H1 (cell line): ENCODE measurements at places on chromosomes 3 and 15. TPM values are rescaled to one million over a fixed set of nuclear protein-coding genes. Genes with fewer than 3 reads are reported as not detected.

Gene LTK
- 0.19 and 0.38 TPM in 2 replicates for total RNA-seq

Gene RNU5B-1
- not detected in 2 replicates for total RNA-seq

Gene EFHB
- total RNA-seq: 0.98 and 1.3 TPM in 2 replicates

Gene CD200R1
- total RNA-seq: not detected in 2 replicates

Gene GOLGA6B
- not detected in 2 replicates for total RNA-seq

Gene EPB42
- not detected in 2 replicates for total RNA-seq

Gene IL16
- 0.09 and 0.46 TPM in 2 replicates for total RNA-seq

Gene ZNF619
- total RNA-seq: 7.0 and 8.2 TPM in 2 replicates

Gene DCUN1D1
- total RNA-seq: 70.3 and 76.7 TPM in 2 replicates

Gene SI
- total RNA-seq: not detected in 2 replicates

Gene LRRN1
- 199 TPM in 2 replicates for total RNA-seq

Gene CASR
- total RNA-seq: 0.25 and 0.58 TPM in 2 replicates

Gene TNFAIP8L3
- total RNA-seq: 0.27 and 0.67 TPM in 2 replicates

Gene B4GALT4
- total RNA-seq: 44.7 and 56.5 TPM in 2 replicates

Gene PFKFB4
- 10.7 and 11.3 TPM in 2 replicates for total RNA-seq

Gene GPR160
- total RNA-seq: 16.6 and 16.7 TPM in 2 replicates

Gene SRPRB
- 43.4 and 49.8 TPM in 2 replicates for total RNA-seq

Gene ARGFX
- total RNA-seq: not detected in 2 replicates

Gene C3orf70
- total RNA-seq: 1.8 and 2.0 TPM in 2 replicates

Gene VGLL3
- 13.4 and 21.6 TPM in 2 replicates for total RNA-seq

Gene PLCB2
- 8.4 and 9.4 TPM in 2 replicates for total RNA-seq

Gene MST1
- 6.2 and 8.5 TPM in 2 replicates for total RNA-seq

Gene UQCC5
- total RNA-seq: 37.7 and 39.3 TPM in 2 replicates

Gene LYZL4
- total RNA-seq: not detected in 2 replicates

Gene IQCF5
- total RNA-seq: not detected in 2 replicates

Gene SLC12A1
- 1.0 TPM in 2 replicates for total RNA-seq

Gene GHSR
- total RNA-seq: not detected in 2 replicates

Gene ASB14
- not detected in 2 replicates for total RNA-seq

Gene KLHL40
- not detected in 2 replicates for total RNA-seq

Gene SPATA12
- total RNA-seq: 0.19 and 0.34 TPM in 2 replicates

Gene ZIC1
- total RNA-seq: 1.5 and 2.2 TPM in 2 replicates

Gene ACAD9
- 28.9 and 32.8 TPM in 2 replicates for total RNA-seq

Gene PATL2
- 0.48 and 0.65 TPM in 2 replicates for total RNA-seq

Gene SEMA6D
- total RNA-seq: 2.2 and 3.7 TPM in 2 replicates

Gene CHRFAM7A
- total RNA-seq: 3.3 and 7.3 TPM in 2 replicates

Gene TGM4
- not detected in 2 replicates for total RNA-seq
